Lung microvascular endothelial cell (primary cell): ENCODE measurements at places on chromosomes 6 and 20.

GRCh38 chr6:36479256-36479655, 36.5 kb downstream of the KCTD20 start:
- DNase-seq: no peak

- no peak for DNase-seq
Observed at GRCh38 chr20:16553684-16554083, 19.6 kb downstream of the KIF16B start.

- no peak for DNase-seq
Observed at GRCh38 chr20:6381887-6382286, 259.1 kb upstream of the FERMT1 start.

- DNase-seq: peak; percentile 40
Observed at GRCh38 chr6:2875359-2876191, 27.5 kb downstream of the SERPINB9 start.

DNA sequence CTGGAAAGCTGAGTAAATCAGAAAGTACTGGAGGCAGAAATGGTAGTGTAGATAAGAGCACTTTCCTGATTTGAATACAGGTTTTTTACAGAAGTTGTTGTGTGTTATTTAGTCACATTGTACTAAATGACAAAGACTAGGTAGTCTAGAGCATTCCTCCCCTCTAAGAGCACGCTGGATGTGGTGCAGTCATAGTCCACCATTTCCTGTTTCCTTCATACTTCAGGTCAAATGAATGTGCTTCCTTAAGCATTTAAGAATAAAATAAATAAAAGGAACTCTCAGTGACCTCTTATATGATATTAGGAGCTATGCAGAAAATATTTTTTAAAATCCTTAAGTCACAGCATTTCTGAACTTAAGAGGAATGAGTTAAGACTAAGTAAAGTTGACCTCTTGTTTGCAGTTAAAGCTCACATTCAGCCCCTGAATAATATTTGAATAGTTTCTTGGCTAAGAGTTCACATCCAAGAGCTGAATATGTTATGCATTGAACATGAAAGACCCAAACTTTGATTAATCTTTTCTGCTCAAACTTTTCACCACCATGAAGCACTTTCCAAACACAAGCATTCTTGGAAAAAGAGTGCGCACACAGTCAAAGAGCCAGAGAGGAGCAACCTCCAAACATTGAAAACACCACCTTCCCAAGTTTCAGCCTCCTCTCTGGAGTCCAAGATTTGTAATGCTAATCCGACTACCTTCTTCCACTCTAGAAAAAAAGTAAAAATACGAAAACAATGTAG, 53.4 kb upstream of the TMEM30A start:
- peak; percentile 41 for DNase-seq
